ENCODE measurements at places on chromosomes 11 and 22.

DNA sequence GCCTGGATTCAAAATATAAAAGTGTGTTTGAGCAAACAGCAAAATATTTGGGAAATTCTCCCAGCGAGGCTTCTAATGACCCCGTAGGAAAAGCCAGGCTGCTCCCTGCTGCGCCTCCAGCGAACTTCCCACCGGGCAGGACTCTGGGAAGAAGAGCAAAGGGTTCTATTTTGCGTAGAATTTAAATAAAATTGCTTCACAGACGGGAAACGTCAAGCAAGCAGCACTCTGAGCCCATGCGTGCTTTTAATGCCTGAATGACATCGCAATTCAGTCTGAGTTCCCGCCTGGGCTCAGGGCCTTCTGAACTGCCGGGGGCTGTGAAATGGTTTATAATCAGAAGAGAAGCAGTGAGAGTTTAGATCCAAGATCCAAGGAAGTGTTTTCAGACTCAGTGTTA, 775.1 kb downstream of the BRD1 start:
- DNase-seq: no peak

GRCh38 chr11:134417871-134418840, 6.1 kb upstream of the B3GAT1 start:
- DNase-seq: no peak

- DNase-seq: no peak
These were observed 43.7 kb downstream of the MED15 start for GRCh38 chr22:20550851-20551744.

DNA sequence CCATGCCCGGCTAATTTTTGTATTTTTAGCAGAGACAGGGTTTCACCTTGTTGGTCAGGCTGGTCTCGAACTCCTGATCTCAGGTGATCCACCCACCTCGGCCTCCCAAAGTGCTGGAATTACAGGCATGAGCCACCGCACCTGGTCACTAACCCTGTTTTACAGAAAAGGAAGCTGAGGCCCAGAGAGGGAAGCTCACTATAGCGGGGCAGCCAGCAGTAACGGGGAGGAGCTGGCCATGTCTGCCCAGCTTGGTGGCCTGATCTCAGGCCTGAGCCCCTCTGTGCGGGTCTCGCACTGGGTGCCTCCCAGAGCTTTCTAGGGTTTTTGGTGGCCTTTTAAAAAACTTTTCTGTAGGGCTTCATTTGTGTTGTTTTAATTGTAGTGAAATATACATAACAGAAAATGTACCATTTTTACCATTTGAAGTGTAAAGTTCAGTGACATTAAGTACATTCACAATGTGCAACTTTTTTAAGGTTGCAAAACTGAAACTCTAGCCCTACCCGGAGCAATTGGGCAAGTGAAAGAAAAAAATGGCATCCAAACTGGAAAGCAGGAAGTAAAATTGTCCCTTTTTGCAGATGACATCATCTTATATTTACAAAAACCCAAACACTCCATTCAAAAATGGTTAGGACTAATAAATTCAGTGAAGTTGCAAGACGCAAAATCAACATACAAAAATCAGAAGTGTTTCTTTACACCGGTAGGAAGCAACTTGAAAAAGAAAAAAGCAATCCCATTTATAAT, 14.5 kb upstream of the CYTH4 start:
- no peak for DNase-seq

DNA sequence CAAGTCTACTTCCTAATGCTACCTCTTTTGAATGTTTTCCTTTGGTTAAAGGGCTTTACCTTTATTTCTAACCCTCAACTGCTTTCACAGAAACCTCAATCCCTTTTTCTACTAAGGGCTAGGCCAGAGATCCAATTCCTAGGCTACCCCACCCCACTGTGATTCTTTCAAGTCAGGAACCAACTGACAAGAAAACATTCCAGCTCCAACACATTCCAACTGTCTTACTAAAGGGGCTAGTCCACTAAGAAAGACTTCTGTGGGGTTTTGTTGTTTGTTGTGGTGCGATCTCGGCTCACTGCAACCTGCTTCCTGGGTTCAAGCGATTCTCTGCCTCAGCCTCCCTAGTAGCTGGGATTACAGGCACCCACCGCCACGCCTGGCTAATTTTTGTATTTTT, 151.3 kb downstream of the APOL5 start:
- no peak for DNase-seq

DNA sequence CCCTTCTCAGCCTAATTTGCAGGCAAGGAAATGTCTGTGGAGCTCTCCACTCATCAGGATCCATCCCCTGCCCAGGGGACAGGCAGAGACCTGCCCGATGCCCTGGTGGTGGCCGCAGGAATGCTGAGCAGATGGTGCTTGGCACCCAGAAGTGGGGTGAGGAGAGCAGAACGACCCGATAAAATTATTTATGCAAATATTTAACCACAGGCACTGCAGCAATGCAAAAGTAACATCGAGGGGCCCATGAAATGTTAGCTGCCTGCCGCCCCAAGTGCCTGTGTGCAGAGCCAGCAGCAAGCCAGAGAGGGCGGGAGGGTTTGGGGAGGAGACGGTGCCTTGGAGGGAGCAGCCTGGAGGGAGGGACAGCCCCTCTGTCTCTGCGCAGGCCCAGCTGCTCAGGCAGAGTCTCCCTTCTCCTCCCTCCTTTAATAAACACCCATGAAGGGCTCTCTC, 205.5 kb downstream of the CTTN start:
- DNase-seq: no peak

GRCh38 chr11:58626934-58627483, 4.5 kb downstream of the CNTF start:
- no peak for DNase-seq

- DNase-seq: no peak
These were observed 244.4 kb downstream of the TTC28 start for GRCh38 chr22:28435140-28435768.

GRCh38 chr11:70862093-70862492, 390.3 kb downstream of the SHANK2 start:
- DNase-seq: no peak

- DNase-seq: no peak
These were observed 1.5 kb downstream of the EMID1 start for GRCh38 chr22:29207243-29207550.

GRCh38 chr11:93188726-93189125, 9.1 kb downstream of the SLC36A4 start:
- DNase-seq: no peak

GRCh38 chr22:41762980-41763779, 37.3 kb upstream of the CCDC134 start:
- no peak for DNase-seq

DNA sequence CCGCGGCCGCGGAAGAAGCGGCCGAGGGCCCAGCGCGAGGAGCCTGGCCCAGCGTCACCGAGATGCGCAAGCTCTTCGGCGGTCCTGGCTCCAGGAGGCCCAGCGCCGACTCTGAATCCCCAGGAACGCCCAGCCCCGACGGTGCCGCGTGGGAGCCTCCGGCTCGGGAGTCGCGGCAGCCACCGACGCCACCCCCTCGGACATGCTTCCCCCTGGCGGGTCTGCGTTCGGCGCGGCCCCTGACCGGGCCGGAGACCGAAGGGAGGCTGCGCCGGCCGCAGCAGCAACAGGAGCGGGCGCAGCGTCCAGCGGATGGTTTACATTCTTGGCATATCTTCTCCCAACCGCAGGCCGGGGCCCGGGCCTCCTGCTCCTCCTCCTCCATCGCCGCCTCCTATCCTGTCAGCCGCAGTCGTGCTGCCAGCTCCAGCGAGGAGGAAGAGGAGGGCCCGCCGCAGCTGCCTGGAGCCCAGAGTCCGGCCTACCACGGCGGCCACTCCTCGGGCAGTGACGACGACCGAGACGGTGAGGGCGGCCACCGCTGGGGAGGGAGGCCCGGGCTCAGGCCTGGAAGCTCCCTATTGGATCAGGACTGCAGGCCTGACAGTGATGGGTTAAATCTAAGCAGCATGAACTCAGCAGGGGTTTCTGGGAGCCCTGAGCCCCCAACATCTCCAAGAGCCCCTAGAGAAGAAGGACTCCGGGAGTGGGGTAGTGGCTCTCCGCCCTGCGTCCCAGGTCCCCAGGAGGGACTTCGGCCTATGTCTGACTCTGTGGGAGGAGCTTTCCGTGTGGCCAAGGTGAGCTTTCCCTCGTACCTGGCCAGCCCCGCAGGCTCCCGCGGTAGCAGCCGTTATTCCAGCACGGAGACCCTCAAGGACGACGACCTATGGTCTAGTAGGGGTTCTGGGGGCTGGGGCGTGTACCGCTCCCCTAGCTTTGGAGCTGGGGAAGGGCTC, 1.2 kb downstream of the ARHGEF17 start:
- DNase-seq: no peak

- no peak for DNase-seq
These were observed 82.6 kb downstream of the LDLRAD3 start for GRCh38 chr11:36026315-36026968.

DNA sequence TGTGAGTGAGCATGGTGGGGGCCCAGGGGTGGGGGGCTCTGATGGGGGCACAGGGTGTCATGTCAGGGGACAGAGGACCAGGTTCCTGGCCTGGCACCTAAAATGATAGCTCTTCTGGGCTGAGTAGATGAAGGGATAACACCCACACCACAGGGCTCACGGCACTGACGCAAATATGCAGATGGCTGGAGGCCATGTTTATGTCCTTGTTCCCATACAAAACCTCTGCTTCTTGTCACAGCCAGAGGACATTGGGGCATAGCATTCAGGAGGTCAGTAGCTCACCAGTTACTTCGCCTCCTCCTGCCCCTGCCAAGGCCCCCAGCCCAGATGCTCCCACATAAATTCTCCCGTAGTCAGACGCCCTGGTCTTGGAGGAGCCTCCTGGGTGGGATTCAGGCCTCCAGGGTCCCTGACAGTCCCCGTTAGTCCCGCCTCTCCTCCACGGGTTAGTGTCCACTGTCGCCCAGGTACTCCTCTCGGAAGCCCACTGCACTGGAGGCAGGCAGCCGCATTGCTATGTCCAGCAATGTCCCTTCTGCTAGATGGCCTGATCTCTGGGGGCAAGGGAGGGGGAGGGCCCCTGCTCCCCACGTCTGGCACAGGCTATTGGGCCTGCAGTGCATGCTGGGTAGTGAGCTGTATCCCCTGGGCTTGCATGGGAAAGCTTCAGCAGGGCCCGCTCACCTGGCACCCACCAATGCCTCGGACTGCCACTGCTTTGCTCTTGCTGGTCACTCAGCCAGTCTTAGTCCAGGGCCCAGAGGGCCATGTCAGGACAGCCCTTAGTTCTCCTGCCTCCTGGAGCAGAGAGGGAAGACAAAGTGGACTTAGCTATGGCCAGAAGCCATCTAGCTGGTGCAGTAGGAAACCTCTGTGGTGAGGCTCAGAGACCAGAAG, 75.6 kb upstream of the MYOD1 start:
- DNase-seq: no peak

DNA sequence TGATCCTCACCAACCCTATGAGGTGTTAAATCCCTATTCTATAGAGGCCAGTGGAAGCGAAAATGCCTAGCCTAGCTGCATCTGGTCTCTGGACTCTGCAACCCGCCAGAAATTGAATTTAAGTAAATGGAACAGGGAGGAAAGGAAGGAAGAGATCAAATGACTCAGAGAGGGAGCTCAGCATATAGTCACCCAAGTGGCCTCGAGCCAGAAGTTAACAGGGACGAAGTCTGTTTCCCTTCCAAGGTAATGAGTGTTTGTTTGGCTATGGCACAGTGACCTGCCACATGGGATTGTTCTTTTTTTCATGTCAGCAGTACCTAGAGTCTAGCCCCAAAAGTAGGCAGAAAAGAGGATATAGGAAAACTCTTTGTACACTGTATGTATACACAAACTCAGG, 66.3 kb downstream of the PAK1 start:
- DNase-seq: no peak

- no peak for DNase-seq
These were observed 37.4 kb downstream of the SCUBE1 start for GRCh38 chr22:43305806-43306205.

DNA sequence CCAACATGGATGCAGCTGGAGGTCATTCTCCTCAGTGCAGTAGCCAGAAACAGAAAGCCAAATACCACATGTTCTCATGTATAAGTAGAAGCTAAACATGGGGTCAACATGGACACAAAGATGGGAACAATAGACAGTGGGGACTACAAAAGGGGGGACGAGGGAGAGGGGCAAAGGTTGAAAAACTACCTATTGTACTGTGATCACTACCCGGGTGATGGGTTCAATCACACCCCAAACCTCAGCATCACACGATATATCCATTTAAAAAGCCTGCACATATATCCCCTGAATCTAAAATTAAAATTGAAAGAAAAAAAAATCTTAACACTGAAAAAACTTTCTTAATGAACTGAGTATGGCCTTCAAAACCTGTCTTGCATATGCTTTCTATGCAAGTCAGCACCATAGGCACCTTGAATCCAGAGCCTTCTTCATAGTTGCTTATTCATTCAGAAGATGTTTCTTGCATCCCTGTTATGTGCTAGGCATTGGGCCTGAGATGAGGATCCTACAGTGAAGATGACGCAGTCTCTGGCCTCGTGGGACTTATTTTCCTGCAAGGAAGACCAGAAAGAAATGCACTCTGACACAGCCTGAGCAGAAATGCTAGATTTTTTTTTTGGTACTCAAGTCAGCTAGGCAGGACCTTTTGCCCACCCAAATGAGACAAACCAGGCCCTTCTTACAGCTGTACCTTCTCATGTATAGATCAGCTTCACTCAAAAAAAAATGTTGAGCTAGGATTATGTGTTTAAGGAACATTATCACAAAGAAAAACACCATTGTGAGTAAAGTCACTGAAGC, 21.0 kb downstream of the NNMT start:
- no peak for DNase-seq

GRCh38 chr11:62492586-62492985, 54.0 kb downstream of the AHNAK start:
- DNase-seq: no peak

DNA sequence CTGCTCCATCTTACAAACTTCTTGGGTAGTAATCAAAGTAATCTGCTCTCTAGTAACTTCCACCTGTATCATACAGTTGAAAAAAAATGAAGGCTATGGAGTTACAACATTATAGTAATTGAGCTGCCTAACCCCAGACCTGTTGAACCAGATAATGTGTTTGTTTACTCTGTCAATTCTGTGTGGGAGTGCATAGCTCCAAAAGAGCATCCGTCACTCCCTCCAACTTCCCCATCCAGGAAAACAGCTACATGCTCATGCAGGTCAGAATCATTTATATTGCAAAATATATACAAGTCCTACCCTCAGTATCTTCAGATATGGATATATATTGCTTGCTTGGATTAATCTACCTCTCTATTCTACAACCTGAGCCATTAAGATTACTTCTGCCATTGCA, 244.0 kb upstream of the ANO5 start:
- no peak for DNase-seq

DNA sequence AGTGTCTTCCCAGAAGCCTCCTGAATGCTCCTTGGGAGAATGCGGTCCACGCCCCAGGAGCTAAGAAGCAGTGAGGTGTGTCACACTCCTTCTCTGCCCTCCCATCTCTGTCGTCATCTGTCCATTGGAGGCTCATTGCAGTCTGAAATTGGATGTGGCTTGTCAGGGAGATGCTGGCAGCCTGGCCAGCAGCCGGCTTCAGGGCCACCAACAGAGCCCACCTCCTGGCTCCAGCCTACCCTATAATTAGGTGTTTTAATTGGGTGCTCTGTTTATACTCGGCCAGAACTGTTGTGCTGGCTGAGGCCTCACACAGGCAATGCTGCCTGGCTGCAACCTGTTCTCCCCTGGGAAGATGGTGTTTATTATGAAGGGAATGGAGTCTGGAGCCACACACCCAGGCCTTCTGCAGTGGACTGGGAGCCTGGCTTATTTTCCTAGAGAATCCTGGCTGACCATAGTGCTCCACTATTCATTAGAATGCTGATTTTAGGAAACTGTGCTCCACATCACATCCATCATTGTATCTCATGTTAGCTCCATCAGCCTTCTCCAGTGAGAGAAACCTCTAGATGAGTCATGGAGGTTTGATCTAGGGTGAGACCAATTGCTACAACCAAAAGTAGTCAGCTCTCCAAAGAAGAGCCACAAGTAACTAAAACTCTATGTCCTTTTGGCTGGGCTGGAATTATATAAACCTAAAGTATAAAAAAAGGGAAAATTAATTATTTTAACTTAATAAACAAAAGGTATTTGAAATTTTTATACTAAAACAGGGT, 86.8 kb upstream of the CRTAM start:
- DNase-seq: no peak

Data from stimulated activated CD8-positive, alpha-beta memory T cell treated with anti-CD3 and anti-CD28 coated beads, Interleukin-12 subunit alpha, Interleukin-12 subunit beta, amount 100 ng/mL, for 1 hour (primary cell).